Activated CD8-positive, alpha-beta T cell treated with anti-CD3 and anti-CD28 coated beads, Interleukin-2, amount 10 ng/mL, durations not matched to agents 7 days and 5 days (primary cell): ENCODE measurements at places on chromosomes 6 and 20.

GRCh38 chr6:11732036-11732631, 46.5 kb downstream of the ADTRP start:
- DNase-seq: peak; percentile 53

DNA sequence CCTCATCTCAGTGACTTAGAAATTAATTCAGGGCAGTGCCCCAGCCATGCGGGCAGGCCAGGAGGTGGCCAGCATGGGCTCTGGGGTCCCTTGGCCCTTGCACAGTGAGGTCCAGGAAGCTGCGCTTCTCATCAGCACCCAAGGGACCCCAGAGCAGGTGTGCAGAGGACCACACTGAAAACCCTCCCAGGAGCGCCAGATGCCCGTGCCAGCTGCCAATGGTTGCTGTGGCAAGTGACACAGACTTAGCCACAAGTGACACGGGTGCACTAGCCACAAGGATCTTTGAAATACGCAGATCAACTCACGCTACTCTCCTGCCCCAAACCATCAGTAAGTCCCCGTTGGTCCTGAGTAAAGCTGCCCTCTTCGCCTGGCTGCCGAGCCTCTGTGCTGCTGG, 88.1 kb downstream of the ERMARD start:
- DNase-seq: peak; percentile 17

- DNase-seq: no peak
Observed at GRCh38 chr20:25316506-25317190, 68.8 kb downstream of the PYGB start.

DNA sequence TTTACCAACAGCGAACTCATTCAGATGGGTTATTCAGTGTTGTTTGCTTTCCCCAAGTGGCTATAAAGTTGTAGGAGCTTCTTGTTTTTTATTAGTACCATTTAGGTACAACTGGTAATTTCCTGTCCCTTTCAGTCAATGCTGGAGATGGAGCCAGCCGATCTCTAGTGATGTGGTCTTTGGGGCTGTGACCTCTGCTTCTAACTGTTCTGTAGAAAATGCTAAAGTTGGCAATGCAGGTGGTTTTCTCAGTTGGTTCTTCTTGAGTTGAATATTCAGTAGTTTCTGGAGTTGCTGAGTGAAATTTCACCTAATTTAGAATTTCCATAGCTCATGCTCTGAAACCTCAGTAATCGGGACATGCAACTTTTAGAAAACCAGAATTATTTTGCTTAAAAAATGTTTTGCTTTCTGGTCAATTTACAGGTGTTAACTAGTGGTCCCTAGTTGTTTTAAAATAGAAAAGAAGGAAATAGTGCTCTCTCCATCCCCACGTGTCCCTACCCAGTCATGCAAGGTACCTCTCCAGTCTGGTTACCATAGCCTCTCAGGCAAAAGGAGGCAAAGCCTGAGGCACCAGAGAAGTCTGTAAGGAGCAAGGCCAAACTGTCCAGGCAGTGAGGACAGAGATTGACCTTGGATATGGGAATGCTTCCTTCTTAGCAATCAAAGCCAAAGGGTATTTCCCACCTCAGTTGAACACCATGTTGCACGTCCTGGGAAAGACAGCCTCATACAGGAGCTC, 27.3 kb upstream of the GABRR1 start:
- DNase-seq: no peak

DNA sequence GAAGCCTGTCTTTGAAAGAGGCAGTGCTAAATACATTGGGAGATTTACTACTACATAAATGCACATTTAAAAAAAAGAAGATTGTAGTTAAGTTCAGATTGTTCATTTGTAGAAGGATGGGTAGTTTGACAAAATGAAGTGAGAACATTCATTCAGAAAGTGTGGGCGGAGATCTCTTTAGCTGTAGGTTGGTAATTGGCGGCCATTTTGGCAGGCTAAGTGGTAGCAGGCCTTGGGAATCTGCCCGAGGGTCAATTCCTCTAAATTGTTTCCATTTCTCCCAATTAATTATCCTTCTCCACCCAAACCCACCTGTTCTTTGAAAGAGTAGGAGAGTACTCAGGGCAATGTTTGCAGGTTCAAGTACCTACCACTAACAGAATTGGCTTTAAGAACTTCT, 17.9 kb downstream of the SOX4 start:
- no peak for DNase-seq

GRCh38 chr20:37636977-37637376, 56.9 kb upstream of the CTNNBL1 start:
- no peak for DNase-seq

GRCh38 chr6:167678102-167679101, 148.3 kb upstream of the AFDN start:
- DNase-seq: no peak

GRCh38 chr6:75149240-75149639, 56.6 kb downstream of the COL12A1 start:
- DNase-seq: no peak

- no peak for DNase-seq
Observed at GRCh38 chr6:137861550-137862337, 5.3 kb upstream of the TNFAIP3 start.

DNA sequence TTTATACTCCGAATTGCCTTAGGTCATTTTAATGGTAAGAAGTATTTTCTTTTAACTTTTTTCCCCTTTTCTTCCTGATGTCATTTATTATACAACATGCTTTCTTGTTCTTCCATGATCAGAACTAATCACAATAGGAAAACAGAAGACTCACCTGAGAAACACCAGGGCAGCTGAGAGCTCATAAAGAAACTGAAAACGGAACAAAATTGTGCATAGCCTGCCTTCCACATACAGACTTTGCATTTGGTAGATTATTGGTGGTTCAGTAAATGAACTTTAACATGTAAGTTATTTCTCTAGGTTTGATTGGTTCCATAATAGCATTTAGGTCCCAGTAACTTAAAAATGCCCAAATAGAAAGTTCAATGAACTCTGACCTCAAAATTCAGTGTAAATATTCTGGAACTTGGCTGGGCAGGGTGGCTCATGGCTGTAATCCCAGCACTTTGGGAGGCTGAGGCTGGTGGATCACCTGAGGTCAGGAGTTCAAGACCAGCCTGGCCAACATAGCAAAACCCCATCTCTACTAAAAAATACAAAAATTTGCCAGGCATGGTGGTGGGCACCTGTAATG, 161.1 kb upstream of the DTNBP1 start:
- no peak for DNase-seq

- no peak for DNase-seq
Observed at GRCh38 chr6:37838219-37838921, 18.8 kb downstream of the ZFAND3 start.

DNA sequence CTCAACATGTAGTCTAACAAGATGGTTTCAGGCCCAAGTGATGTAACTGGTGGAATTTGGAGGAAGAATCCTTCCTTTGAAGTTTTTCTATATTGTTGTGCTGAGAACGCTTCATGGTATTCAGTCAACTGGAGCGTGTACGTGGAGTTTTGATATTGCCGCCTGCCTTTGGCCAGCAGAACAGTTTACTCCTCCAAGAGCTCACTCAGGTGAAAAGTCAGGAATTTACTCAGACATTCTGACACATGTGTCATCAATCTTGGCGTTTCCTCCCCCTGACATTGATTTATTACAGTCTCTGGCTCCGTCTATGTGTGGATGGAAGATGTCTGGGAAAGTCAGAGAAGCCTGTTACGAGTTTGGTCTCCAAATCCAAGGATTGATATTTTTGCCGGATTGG, 19.0 kb upstream of the TGM2 start:
- DNase-seq: no peak

- DNase-seq: peak; percentile 88
Observed at GRCh38 chr6:47242483-47243386, 67.0 kb downstream of the TNFRSF21 start.

GRCh38 chr6:12401200-12401599, 111.0 kb downstream of the EDN1 start:
- DNase-seq: no peak

DNA sequence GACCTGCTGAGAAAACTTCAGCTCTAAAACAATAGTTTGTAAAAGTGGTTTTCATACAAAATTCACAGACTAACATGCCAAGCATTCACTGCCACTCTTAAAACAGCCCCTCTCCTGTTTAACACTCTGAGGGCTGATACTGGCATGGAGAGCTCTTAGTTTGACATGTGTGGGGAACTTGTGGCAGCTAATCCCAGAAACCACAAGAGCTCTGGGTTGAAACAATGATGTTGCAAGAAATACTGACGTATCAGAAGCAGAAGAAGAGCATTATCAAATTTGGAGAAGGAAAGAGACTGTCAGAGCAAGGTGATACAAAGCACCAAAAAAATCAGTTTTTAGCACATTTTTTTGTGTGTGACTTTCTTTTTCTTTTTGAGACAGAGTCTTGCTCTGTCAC, 5.1 kb downstream of the BEND3 start:
- DNase-seq: no peak

GRCh38 chr20:59032023-59032712, at the start of gene ATP5F1E:
TSS of gene ATP5F1E (minus strand) at chr20:59032335. CDS start at chr20:59032251, 84 bp downstream.
- DNase-seq: peak; percentile 97

GRCh38 chr6:34412016-34412415, 13.9 kb downstream of the RPS10 start:
- DNase-seq: no peak

DNA sequence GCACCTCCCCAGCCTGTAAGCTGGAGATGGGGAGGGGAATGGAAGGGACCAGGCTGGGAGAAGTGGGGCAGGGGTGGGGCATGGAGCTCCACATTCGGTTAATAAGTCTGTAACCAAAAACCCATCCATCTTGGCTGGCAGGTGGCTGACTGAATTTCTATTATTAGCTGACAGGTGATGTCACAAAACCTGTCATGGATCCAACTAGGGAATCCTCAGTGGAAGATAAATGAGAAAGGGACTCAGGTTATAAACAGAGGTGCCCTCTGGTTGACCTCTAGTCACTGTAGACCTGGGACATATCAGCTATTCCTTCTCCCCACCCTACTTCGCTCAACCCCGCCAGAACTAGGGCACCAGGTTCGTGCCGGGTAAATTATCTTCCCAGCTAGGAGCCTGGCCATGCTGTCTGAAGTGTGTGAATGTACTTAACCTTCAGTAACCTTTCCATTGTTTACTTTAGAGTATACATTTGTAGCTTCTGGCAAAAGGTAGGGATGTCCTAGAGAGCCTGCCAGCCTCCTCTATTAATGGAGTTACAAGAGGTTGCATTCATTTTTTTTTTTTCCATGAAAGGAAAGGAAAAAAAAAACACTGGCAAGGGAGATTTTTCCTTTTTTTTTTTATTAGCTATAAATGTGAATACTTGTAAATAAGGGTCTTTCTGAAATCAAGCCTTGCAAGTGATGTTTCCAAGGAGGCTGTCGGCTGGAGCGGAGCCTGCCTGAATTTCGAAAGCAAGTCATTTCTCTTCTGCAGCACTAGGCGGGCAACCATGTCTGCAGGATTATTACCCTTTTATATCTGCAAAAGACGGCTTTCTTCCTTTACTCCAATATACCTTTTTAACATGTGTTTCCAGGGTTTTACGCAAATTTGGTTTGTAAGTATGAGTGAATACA, 135.9 kb downstream of the TMEM242 start:
- no peak for DNase-seq

DNA sequence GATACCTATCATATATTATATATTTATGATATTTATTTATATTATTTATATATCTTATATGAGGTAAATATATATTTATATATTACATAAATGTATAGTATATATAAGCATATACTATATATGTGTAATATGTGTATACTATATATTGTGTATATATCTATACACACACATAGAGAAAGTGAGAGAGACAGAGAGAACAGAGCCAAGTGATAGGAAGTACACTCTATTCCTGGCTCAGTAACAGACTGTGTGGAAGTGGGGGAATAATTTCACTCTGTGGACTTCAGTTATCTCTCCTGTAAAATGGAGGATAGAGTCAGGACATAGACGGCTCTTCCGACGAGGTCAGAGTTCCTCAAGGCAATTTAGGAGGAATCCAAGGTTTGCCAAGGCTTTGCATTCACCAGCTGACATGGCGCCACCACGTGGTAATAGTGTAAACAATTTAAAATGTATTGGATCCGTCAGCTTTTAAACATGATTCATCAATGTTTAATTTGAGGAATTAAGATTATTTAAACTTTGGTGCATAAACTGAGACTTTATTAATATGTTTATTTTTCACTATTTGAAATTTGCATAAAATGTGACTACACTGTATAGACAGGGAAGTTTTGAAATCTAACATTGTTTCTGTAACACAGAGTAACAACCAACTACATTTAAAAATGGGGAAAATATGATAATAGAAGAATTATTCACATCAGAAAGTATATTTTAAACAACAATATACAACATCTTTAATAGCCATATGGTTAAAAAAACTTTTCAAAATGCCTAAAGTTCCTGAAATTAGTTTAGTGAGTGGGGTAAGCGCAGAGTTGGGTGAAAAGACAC, 75.4 kb upstream of the TMEM244 start:
- DNase-seq: peak; percentile 55

- no peak for DNase-seq
Observed at GRCh38 chr6:132270726-132271402, 130.4 kb downstream of the MOXD1 start.

DNA sequence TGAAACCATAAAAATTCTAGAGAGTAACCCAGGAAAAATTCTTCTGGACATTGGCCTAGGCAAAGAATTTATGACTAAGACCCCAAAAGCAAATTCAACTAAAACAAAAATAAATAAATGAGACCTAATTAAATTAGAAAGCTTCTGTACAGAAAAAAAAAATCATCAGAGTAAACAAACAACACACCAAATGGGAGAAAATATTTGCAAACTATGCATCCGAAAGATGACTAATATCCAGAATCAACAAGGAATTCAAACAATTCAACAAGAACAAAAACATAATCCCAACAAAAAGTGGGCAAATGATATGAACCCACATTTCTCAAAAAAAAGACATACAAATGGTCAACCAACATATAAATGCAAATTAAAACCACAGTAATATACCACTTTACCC, 242.6 kb upstream of the CDYL start:
- DNase-seq: no peak

- DNase-seq: peak; percentile 85
Observed at GRCh38 chr6:139161169-139161568, 26.3 kb downstream of the HECA start.
